ENCODE measurements at places on chromosomes 1 and 21. TPM values are rescaled to one million over a fixed set of nuclear protein-coding genes. Genes with fewer than 3 reads are reported as not detected.

Gene UBE2U
- not detected for total RNA-seq

Gene HJV
- total RNA-seq, result not detected

Gene PRMT2
- total RNA-seq, result 92.3 TPM

Gene PPP1R12B
- 5.5 TPM for total RNA-seq

Gene PGLYRP3
- 4.7 TPM for total RNA-seq

Gene CELA2A
- total RNA-seq, result not detected

Gene CHAF1B
- 1.5 TPM for total RNA-seq

Gene CXADR
- 56.7 TPM for total RNA-seq

Gene DNASE2B
- not detected for total RNA-seq

Gene CCDC181
- total RNA-seq, result 0.14 TPM

Gene KRTAP10-7
- total RNA-seq, result not detected

Gene TARBP1
- 38.7 TPM for total RNA-seq

Gene AP4B1
- 9.0 TPM for total RNA-seq

Gene MAPKAPK2
- 66.2 TPM for total RNA-seq

Gene CLDN17
- total RNA-seq, result 1.4 TPM

Gene CSF1
- 11.7 TPM for total RNA-seq

Gene CLCA1
- not detected for total RNA-seq

Gene LCE1D
- not detected for total RNA-seq

Gene RIPPLY3
- total RNA-seq, result under 0.01 TPM

Gene PTGS2
- 99.1 TPM for total RNA-seq

Gene GPX7
- total RNA-seq, result 2.7 TPM

Gene TMCC2
- total RNA-seq, result 8.5 TPM

Gene PDC
- not detected for total RNA-seq
